Germinal center (tissue), 1 donor: ENCODE measurements at places on chromosomes 1 and 21.
A peak's percentile ranks its signal among the peaks of the same experiment; 100 is the strongest.

DNA sequence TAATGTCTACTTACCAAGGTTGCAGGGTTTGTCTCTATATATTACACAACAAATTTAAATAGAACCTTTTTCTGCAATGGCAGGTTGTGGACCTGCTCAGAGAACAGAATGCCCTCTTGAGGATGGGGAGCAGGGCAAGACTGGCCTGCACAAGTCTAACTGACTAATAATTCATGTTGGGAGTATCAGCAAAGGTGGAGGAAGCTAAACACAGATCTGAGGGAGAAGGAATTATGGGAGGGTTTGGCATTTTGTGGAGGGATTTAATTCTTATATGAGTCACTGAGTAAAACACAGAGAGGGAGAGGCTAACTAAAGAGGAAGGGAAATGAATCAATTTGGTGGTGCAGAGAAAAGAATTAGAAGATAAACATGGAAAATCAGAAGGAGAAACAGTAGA is 40.0 kb downstream of the CLDN17 start:
- no peak for DNase-seq

- DNase-seq, result no peak
These were observed 3.3 kb downstream of the HNRNPU start for GRCh38 chr1:244860914-244861610.

GRCh38 chr1:64304823-64305222 is 101.4 kb downstream of the UBE2U start:
- no peak for DNase-seq

DNA sequence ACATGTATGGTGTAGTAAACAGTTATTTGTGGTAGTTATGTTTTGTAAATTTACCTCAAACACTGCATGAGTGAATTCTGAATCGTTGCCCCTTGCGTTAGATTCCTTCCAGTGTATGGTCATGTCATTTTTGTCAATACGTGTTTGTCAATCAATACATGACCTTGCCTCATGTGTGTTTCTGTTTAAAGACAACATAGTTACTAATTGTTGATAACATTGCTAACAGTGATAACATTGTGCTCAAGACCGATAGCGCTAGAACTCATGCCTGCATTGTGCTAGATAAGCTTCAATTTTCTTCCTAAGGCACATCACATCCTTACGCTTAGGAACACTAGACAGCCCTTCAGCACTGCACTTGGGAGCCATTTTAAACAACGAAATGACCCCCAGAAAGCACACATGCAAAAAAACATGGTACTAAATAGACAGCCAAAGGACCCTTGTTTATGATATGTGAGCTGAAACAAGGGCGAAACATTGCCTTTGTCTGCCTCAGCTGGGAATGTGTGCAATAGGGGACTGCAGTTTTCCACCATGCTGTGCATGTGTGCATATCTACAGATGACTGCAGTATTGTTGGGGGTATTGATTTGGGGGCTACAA is 37.3 kb downstream of the MRPS6 start:
- DNase-seq, result no peak

- no peak for DNase-seq
These were observed 3.5 kb downstream of the ITPKB start for GRCh38 chr1:226735576-226735975.

DNA sequence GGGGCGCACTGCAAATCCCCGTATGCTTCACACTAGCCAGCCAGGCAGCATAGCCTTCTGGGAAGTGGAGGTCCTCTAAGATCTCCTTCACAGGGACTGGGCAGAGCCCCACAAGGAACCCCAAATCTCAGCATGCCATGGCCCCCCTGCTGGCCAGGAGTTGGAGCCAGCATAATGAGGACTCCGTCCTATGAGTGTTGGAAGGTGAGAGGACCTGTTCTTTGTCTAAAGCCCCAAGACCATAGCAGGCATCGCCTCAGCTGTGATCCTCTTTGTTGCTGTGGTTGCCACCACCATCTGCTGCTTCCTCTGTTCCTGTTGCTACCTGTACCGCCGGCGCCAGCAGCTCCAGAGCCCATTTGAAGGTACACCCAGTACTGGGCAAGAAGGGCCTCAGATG is 1.5 kb downstream of the SHISA4 start:
- DNase-seq, result no peak

- DNase-seq, result no peak
These were observed 1.3 kb downstream of the FNBP1L start for GRCh38 chr1:93448983-93449804.

- DNase-seq, result no peak
These were observed 2.6 kb upstream of the C1orf174 start for GRCh38 chr1:3902571-3903091.

GRCh38 chr1:200428482-200429205 is 18.8 kb upstream of the ZNF281 start:
- no peak for DNase-seq

DNA sequence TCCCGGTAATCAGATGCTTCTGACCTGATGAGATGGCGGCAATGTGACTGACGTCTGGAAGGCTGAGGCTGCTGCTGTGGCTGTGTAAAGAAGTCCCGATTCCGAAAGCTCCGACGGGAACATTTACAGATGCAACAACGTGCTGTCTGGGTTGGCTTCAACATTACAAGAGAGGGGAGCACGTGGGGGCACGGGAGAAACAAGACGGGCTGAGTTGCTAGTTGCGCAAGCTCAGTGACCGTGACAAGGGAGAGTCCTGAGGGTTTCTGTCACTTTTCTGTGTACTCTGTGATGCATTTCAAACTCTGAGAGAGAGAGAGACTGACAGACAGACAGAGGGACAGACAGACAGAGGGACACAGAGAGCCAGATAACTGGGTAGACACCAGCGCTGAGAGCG is 25.6 kb upstream of the LRRC47 start:
- no peak for DNase-seq

DNA sequence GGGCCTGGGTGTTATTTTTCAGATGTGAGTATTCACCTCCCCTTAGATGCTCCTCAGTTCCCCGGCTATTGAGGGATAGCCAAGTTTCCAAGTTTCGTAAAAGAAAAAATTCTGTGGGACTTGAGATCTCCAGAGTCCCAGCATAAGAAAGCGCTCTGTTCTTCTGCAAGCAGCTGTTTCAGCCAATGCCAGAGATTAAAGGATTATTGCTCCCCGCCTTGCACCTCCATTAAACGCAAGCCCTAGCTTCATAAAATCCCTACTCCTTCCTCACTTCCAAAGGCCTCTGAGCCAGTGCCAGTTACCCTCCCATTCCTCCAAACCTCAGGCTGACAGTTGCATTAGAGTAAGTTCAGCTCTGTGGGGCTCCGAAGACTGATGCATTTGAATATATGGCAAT is 56.4 kb downstream of the CHIA start:
- DNase-seq, result no peak

DNA sequence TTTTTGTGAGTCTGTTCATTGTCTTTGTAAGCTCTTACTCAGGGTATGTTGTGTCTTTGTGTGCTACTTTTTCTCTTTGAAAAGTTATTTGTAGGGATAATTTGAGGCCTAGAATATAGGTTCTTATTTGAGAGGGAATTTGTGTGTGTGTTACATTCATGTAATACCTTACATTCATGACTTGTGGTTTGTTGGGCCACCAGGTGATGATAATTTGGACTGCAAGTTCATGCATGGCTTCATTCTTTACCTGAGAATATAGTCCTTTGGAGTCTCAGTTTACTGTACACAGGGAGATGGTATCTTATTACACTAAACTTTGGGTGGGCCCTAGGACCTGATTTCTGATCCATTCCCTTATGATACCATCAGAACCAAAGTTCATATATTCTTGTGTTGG is 51.8 kb upstream of the FASLG start:
- no peak for DNase-seq

- no peak for DNase-seq
These were observed 7.5 kb upstream of the KPNA6 start for GRCh38 chr1:32100359-32100758.

DNA sequence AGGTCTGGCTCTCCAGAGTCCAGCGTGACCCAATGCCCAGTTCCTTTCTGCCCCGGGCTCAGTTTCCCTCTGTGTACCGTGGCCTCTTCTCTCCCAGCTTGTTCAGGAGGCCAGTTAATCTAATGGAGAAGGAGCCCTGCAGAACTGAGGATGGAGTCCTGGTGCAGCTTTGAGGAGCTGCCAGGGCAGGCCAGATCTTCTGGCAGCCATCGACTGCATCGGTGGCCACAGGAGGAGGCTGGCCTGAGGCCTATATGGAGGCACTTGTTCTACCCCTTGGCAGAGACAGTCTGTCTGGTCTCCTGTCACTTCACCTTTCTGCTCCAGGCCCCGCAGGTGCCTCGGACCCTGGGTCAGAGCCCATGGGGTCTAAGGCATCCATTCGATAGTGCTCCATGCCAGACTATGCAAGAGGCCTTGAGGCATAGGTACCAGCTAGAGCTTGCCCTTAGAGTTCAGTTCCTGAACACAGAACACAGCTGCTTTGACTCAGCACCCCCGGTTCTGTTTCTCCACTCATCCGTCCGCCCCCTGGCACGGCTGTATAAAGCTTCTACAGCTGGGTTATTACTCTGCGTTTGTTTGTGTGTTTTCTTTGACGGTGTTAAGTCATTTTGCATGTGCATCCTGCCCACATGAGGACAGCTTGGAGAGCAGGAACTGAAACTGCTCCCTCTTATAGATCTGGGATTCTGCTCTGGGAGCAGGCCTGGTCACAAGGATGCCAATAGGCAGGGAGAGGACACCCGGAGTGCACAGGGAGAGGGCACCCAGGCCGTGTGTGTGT is 18.5 kb upstream of the LRRN2 start:
- DNase-seq, result no peak

DNA sequence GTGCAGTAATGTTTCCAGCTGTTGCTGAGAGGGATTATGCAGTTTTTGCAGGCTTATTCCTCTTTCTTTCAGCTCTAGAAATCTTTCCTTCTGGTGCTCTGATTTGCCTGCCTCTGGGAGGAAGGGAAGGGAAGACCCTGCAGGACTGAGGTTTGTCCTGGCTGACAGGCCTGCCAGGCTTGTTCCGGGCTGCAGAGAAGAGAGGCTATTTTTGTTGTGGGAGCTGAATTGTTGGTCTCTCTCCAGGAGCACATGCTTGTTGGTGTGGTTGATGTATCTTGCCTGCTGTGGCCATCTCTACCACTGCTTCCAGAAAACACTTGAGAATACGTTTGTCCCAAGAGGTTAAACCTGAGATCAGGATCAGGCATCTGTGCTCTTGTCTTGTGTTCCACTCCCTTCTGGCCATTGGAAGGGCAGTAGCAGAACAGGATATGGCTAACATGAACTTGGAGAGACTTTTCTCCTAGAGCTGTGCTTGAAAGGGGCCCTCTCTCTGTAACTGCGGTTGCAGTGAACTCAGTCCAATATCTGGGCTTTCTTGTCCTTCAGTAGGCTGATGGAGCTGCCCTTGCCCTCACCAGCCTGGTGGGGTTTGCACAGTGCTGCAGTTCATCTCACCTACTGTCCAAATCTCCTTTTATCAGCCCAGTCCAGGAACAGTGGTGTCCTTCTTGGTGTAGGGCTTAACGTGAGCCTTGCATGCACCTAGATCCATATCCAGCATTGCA is 21.5 kb upstream of the SLC25A34 start:
- no peak for DNase-seq

GRCh38 chr1:27992276-27992675 is 32.5 kb downstream of the XKR8 start:
- no peak for DNase-seq

DNA sequence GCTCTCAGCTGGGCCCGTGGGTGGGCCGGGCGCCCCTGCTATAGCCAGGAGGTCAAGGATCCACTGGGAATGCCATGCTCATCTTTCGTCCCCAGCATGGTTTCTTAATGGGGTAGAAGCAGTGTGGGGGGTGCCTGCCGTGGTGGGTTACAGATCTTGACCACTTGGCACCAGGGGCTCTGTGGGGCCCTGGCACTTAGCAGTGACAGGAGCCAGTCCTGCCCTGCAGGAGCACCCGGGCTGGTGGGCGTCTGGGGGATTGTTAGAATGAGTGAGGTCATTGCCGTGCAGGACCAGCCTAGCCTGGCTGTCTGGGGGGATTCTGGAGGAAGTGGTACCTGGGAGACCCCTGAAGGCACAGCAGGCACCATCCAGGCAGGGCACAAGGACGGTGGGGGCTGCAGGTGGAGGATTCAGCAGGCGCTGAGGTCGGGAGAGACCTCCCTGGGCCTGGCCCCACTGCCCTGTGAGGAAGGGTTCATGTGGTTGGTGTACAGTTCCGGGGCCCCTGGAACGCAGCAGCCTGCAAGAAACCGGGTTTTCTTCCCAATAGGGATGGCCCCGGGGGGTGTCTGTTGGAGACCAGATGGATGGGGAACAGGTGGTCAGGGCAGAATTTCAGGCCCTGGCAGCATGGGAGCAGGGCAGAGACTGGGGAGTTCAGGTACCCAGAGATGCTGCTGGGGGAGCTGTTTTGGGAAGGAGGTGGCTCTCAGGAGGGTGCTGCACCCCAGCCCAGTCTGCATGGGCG is 4.8 kb downstream of the AIRE start:
- DNase-seq, result no peak

DNA sequence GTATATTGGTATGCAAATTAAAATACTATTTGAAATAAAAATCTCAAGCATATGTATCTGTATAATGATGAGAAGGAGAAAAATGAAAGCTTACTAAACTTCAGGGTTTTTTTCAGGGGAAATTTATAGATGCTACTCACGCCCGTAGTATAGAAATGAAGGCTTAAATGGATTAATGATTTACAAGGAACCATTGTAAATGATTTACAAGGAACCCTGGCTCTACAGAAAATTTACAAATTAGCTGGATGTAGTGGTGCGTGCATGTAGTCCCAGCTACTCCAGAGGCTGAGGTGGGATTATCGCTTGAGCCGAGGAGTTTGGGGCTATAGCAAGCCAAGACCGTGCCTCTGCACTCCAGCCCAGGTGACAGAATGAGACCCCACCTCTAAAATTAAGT is 150.5 kb downstream of the PCBP3 start:
- DNase-seq, result no peak

- no peak for DNase-seq
These were observed 170.1 kb downstream of the DHRS3 start for GRCh38 chr1:12447849-12448312.

GRCh38 chr21:32134441-32135130 is 144.3 kb downstream of the MIS18A start:
- DNase-seq, result no peak

DNA sequence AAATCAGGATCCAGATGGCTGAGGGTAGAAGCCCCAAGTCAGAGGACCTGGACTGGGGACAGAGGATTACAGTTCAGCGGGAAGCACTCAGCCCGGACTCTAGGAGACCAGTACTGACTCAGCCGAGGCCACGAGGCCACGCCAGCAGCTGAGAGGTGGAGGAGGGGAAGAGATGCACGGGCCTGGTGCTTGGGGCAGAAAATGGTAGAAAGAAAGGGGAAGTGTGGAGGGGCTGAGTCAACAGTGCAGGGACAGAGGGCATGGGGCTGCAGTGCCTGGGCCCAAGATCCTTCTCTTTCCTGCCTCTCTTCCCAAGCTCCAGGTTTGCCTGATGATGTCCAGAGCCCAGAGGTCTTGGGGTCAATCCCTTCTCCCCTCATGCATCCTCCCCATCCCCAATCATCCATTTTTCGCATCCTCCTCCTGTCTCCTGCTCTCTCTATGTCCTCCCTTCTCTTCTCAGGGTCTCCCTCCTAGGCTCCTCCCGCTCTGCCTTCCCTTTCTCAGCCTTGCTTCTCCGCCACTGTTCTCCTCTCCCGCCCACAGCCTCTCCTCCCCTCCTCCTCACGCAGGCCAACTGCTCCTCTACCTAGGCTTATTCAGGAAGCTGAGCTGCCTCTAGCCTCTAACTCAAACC is 7.7 kb downstream of the ARHGEF2 start:
- DNase-seq, result peak; percentile 79
